ENCODE measurements at places on chromosomes 6 and 20.

DNA sequence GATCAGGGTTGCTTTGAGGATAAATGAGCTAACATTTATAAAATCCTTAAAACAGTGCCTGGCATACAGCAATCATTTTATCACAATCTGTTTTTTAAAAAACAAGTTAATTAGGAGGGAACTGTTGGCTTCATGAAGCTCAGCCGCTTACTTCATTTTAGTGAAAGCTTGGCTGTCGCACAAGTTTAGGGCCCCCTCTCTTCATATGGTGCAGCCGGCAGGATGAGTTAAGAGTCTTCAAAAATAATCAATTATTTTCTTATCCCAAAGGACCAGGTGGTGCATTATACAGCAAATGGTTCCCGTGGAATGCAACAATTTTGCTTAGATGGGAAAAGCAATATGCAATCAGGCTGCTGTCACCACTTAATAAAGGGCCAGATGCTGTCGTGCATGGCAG is 57.4 kb upstream of the PROKR2 start:
- DNase-seq = no peak

DNA sequence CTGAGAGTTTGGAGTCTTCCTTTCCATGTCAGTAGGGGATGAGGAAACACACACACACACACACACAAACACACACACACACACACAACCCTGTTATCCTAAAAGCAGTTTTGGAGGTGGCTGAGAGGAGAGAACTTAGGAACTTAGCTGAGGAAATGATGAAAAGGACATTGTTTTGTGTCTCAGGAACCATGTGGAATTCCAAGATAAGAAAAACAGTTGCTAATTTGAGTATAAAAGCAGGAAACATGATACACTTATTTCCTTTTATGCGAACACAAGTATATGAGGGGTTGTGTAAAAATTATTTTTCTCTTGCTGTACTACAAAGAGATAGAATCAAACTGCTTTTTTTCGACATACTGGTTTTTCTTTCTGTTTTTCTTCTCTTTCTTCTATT is at the start of gene MYCT1:
Gene MYCT1, plus strand, starts transcription at position 264 of the 400 bp plus-strand sequence. Its CDS starts 6 bp downstream, at position 270.
- DNase-seq = no peak

GRCh38 chr20:64157878-64158277 is 6.4 kb upstream of the MYT1 start:
- DNase-seq = no peak

GRCh38 chr6:108771421-108771820 is 76.8 kb upstream of the ARMC2 start:
- DNase-seq = no peak

- DNase-seq = no peak
Measured at GRCh38 chr6:48535582-48536009, 424.6 kb upstream of the PTCHD4 start.

Measured in substantia nigra (tissue), 51 donors.